ENCODE measurements at places on chromosomes 16 and 17.

GRCh38 chr16:85535352-85536072 lies 77.6 kb upstream of the GSE1 start:
- DNase-seq = no peak

- no peak for DNase-seq
These were observed 14.0 kb upstream of the CYB5B start for GRCh38 chr16:69410219-69410990.

- no peak for DNase-seq
These were observed 14.4 kb downstream of the ZNF500 start for GRCh38 chr16:4752351-4753100.

- DNase-seq = no peak
These were observed 39.1 kb downstream of the RMI2 start for GRCh38 chr16:11384184-11384955.

- no peak for DNase-seq
These were observed 22.3 kb downstream of the ACTG1 start for GRCh38 chr17:81489998-81490992.

DNA sequence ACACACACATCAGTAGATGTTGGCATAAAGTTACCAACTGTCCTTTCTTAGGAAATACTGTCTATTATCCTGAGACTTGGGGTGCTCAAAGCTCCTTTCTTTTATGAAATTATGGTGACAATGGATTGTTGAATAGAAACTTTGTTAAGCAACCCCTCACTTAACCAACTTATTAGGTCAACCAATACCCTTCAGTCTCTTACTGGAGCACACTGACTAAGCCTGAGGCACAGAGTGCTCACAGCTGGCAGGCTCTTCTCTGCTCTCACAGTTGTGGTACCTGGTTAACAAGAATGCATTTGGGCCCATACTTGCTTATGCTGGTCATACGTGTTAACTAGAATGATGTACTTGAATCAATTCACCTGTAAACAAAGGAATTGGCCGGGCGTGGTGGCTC lies 24.8 kb downstream of the CD300LF start:
- DNase-seq = no peak

DNA sequence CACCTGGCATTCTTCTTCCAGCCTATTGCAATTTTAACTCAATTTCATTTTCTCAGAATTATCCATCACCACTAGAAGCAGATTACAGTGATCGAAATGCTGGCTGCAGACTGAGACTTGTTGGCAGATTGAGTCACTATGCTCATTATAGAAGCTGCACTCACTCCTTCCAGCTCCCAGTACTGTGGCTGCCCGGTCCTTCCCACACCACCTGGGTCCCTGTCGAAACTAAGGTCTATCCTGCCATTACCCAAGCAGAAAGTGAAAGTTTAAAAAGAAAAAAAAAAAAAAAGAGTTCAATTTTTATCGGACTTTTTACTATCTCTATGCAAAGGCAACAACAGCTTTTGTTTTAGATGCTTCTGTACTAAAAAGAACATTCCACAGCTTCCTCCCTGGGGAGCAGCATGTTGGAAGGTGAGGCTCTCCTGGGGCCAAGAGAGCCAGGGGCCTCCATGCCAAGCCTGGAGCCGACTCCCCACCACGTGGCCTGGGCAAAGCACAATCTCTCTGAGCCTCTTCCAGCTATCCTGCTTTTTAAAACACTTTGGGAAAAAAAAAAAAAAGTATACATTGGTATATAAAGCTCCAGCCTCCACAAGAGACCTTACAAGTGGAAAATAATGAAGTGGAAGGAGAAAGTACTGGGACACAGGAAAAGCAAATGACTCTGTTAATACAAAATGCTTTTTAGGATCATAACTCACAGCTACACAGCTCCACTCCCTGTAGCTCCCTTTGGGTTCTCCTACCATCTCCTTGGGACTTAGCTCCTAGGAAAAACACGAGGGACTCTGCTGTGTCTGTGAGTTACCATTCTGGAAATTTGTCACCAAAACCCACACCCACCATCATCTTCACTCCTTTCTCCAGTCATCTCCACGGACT lies 77.8 kb downstream of the USP31 start:
- DNase-seq = no peak

- DNase-seq = peak; percentile 93
These were observed at the start of gene UBB for GRCh38 chr17:16380640-16381495. Gene UBB (plus strand): TSS chr17:16381091. CDS start chr17:16381908, 817 bp downstream.

GRCh38 chr17:72771734-72772133 lies 320.8 kb downstream of the SLC39A11 start:
- DNase-seq = no peak

GRCh38 chr17:79849953-79850352 lies 10.7 kb upstream of the CBX4 start:
- no peak for DNase-seq

- DNase-seq = no peak
These were observed 7.8 kb downstream of the CSF3 start for GRCh38 chr17:40022961-40023541.

DNA sequence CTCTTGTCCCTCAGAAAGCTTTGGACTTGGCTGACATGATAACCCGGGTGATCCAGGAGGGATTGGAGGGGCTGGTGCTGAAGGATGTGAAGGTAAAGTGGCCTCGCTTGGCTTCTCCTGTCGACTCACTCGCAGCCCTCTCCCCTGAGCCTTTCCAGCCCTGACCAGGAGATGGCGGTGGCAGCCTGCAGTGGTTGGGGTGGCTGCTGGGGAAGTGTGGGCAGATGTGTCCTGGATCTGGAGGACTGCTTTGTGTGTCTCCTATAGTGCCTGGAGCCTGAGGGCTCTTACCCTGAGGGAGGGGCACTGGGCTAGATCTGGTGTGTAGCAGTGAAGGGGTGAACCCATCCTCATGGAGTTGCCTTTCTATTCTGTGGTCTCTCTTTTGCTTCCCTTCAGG lies 17.9 kb downstream of the LIG3 start:
- peak; percentile 80 for DNase-seq

DNA sequence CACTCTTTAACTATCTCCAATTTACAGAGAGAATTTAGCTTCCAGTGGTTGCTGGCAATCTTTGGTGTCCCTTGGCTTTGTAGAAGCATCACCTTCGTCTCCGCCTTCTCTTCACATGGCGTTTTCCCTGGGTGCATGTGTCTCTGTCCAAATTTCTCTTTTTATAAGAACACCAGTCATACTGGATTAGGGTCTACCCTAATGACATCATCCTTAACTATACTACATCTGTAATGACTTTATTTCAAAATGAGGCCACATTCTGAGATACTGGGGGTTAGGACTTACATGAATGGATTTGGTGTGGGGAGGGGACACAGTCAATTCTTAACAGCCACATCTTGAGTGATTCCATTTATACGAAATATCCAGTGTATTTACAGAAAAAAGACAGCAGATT lies 22.2 kb downstream of the CACNG4 start:
- DNase-seq = no peak

GRCh38 chr16:75534560-75535205 lies 1.2 kb downstream of the CHST5 start:
- DNase-seq = no peak

- no peak for DNase-seq
These were observed 11.3 kb upstream of the CHST6 start for GRCh38 chr16:75506574-75506973.

DNA sequence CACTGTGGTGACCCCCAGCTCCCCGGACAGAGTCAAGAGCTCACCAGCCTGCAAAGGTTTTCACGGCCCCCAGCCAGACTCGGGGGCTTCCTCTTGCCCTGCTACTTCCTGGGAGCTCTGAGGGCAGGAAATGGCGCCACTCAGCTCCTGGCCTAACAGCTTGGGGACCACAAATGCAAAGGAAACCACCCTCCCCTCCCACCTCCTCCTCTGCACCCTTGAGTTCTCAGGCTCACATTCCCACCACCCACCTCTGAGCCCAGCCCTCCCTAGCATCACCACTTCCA lies 375 bp upstream of the SPN start:
- DNase-seq = no peak

- DNase-seq = no peak
These were observed 15.4 kb downstream of the CYBC1 start for GRCh38 chr17:82435103-82435502.

- DNase-seq = no peak
These were observed 60.6 kb upstream of the KIFC3 start for GRCh38 chr16:57862698-57863433.

GRCh38 chr16:9139965-9140364 lies 48.5 kb downstream of the HAPSTR1 start:
- DNase-seq = no peak

GRCh38 chr17:66518108-66518507 lies 215.7 kb downstream of the PRKCA start:
- DNase-seq = no peak

DNA sequence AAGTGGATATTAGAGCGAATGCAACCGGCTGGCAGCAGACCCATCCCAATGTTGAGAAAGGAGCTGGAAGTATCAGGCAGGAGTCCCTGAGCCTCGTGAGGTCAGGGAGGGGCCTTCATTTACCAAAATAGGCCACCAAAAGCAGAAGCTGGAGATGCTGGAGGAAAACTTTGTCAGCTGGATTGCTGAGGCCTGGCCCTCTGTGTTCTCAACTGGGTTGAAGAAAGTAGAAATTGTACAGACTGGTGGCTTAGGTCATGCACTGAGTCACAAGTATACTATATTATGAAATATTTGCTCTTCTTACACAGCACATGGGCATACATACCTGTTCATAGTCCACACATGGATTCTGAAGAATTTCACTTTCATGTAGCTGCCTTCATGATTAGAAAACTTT lies 23.2 kb upstream of the TEKT3 start:
- no peak for DNase-seq

- no peak for DNase-seq
These were observed 24.8 kb downstream of the KPNA2 start for GRCh38 chr17:68060336-68060735.

- no peak for DNase-seq
These were observed 9.2 kb upstream of the MRPL58 start for GRCh38 chr17:75003070-75003956.

GRCh38 chr16:28880955-28881354 lies 2.7 kb downstream of the ATP2A1 start:
- no peak for DNase-seq

DNA sequence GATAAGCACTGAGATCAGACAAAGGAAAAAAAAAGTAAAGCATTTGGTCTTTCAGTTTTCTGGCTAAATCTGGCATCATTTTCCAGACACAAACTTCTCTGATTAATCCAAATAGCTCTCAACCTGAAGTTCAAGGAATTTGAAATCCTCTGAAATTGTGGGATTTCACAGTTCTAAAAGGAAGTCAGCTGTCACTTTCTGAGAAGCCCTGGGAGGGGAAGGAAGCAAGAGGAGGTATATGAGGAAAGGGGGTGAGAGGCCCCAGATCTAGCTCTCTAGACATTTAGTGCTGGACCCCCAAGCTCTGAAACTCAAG lies 17.5 kb upstream of the HOXB9 start:
- DNase-seq = no peak

DNA sequence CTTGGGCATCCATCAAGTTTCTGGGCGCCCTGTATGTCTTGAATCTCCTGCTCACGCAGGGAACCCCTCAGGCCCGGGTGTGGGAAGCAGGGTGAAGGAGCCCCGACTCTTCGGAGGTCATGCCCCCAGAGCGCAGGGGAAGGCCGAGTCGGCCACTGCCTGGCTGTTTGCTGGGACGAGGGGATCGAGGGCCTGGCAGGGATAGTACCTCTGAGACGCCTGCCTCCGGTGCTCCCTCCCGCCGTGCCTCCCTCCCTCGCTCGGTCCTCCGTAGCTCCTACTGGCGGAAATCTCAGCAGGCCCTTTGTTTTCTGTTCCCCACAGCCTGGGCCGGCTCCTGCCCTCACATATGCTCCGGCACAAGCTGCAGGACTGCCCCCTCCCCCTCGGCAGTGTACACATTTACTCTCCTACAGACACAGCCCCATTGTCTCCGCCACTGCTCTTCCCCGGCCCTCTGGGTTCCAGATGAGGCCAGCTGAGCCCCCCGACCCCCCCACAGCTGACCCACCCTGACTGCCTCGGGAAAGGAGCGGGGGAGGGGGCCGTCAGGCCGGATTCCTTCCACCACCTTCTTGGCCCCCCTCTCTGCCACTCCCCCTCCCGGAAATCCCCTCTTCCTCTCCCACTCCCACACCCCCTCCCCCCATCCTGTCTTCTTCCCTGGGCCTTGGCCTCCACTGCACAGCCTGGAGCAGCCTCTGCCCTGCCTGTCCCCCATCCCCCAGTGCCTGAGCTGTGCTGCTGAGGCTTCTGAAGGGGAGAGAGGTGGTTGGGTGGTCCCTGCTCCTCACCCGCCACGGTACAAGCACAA lies 1.4 kb downstream of the TRAF4 start:
- no peak for DNase-seq

DNA sequence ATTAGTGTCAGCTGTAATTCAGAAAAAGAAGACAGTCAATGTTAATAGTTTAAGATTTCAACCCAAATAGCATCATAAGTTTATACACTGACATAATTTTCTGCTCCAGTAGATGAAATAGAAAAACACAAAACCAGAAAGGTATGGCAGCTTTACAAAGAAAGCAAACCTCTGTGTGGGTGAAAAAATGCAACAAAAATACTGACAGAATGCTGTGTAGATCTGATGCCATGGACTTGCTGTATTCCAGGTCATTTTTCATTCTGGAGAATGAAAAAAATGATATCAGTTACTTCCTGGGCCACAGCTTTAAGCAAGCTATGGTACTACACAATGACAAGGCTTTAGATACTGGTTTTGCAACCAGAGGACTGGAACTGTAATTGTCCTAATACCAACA lies 116.0 kb downstream of the MAP2K4 start:
- no peak for DNase-seq

- no peak for DNase-seq
These were observed 20.4 kb downstream of the ZNF213 start for GRCh38 chr16:3155181-3155580.

DNA sequence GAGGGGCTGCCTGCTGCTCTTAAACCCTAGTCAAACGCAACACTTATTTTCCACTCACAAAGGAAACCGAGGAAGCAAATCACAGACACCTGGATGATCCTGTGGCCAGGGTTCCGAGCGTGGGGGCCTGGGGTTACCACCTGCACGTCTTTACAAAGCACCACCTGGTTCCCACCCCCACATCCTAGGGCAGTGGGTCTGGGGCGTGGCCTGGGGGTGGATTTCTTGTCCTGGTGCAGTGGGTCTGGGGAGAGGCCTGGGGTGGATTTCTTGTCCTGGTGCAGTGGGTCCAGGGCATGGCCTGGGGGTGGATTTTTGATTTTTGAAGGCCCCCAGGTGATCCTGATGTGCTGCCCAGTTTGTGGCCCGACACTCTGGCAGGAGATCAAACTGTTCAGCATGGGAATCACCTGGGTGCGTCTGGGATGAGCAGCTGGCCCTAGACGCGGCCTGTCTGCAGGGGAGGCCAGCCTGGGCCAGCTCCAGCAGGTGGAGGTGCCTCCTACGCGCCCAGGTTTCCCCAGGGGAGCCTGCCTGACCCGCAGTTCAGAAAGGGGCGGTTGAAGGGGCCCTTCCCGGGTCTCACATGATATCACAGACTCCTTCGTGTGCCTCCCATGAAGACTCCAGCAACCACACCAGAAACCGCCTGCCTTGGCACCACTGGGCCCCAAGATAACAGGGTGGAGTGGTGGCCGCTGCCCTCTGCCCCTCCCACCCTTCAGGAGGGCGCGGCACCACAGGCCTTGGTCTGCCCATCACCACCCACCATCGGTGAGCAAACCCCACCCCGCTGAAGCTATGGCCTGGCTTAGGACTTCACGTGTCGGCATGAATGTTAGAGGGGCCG lies 6.3 kb downstream of the HAGH start:
- no peak for DNase-seq

GRCh38 chr16:90018652-90019542 lies at the start of gene DBNDD1:
Gene DBNDD1 (minus strand): TSS chr16:90019456. CDS start chr16:90019341, 115 bp downstream.
- no peak for DNase-seq

- no peak for DNase-seq
These were observed 234.5 kb downstream of the SEC14L1 start for GRCh38 chr17:77375108-77375916.
